ENCODE measurements at places on chromosomes 2 and 18.

- DNase-seq: no peak
Measured at GRCh38 chr2:88220718-88221117, 50.6 kb downstream of the THNSL2 start.

GRCh38 chr18:55477860-55478581 is 110.0 kb downstream of the TCF4 start:
- DNase-seq: no peak

DNA sequence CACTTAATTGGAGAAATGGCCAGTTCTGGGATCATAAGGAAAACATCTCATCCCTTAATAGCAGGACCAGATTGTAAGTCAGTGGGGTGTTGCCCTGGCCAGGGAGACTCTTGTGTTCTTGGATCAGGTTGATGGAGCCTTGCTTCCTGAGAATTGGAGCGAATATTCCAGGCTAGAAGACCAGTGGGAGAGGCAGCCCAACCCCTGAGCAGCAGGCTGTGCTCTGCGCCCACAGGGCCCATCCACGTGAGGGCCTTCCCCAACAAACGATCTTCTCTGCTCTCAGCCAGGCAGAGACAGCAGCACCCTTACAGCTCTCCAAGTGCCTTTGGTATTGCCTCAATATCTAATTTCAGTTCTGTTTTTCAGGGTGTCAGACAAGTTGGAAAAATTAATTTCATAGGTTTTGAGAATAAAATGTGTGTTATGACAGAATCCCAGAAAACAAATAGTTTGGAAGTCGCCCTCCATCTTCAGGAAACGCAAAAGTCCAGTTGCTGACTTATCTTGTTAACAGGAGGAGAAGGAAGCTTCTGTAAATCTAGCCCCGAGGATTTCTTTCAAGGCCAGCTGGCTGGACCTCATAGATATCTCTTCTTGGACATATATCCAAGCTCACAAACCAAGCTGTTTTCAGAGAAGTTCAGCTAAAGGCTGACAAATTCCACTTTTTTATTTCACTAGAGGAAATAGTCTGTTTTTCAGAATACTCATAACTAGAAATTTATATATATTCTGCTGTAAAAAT is 105.5 kb downstream of the COPS8 start:
- DNase-seq: peak; percentile 39

DNA sequence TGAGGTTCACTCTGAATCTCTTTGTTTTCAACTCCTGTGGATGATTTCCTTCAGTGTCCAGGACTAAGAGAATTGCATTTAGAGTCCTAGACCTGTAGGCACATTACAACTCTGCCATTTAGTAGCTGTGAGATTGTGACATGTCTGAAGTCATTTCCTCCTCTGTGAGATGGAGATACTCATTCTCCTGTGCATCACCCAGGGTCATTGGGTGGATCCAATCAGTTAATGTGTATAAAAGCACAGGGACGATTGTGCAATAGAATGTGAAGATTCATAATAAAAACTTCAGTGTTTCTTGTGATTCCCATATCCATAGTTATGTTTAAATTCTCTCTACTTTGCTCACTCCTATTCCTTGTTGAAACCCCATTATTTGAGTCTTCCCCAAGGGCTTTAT is 113.6 kb downstream of the DIS3L2 start:
- DNase-seq: peak; percentile 25

- DNase-seq: peak; percentile 96
Measured at GRCh38 chr2:29480426-29480825, 365.2 kb downstream of the CLIP4 start.

DNA sequence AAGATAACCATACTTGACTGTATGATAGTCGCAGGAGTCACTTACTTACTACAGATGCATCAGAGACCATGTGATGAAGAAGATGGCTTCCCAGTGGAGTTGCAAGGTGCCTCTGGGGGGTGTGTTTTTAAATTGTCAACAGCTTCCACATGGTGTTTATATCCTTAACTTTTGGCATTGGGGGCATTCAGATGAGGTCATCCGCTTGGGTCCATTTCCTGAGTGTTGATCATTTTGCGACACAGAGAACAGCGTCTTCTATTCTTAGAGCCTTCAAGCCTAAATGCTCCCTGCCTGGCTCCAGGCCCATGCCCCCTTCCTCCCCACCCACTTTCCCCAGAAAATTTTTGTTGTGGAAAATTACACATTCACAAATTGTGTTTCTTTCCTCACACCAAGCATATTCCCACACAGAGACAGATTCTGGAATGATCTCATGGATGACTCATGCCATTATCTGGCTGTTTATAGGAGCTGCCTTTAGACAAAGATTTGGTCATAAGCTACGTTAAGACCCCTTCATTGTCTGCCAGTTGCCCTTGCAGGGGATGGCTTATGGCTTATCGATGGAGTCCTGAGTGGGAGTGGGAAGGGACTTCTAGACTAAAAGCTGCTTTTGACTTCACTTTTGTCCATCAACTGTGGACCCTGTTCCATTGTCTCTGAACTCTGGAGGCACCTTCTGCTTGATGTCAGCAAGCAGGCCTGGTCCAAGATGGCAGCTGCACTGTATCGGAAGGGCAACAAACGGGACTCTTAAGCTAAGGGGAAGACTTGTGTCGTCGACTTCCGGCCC is 91.8 kb downstream of the CABLES1 start:
- peak; percentile 67 for DNase-seq

- DNase-seq: no peak
Measured at GRCh38 chr2:208092093-208092832, 32.1 kb downstream of the CRYGD start.

GRCh38 chr2:175414191-175414881 is 232.8 kb upstream of the ATP5MC3 start:
- no peak for DNase-seq

- DNase-seq: no peak
Measured at GRCh38 chr2:217058791-217059755, 199.2 kb upstream of the TNP1 start.

DNA sequence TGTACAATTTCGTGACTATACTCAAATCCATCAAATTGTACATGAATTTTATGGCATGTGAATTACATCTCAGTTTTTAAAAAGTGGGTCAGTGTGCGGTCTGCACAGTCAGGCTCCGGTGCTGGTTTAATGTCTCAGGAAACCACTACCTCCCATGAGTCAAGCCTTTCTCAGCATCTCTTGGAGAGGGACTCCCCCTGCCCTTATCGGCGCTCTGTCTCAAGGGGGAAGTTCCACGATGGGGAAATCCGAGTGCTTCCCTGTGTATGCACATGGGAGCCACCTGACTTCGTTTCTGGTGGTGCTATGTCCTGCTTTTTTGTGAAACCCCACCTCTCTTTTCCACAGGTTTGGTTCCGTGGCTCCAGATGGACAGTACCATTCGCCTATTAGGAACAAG is 72.5 kb downstream of the ACOXL start:
- DNase-seq: peak; percentile 91

- no peak for DNase-seq
Measured at GRCh38 chr2:147826278-147827087, 18.3 kb upstream of the ACVR2A start.

DNA sequence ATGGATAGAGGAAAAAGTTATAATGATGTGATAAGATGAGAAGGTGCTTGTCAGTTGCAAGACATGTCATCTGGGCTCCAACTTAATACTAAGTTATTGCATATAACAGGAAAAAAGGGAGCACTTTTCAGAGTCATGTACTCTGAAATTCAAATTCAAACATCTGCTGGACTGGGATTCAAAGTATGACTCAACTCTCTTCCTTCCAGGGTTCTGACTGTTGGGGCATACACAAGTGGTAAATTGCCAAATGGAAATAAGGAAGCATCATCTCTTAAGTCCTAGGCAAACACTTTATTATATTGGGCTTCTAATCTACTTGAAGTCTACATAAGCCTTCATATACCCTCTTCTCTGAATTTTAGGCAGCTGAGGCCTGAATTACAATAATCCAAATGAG is 44.9 kb downstream of the ZBTB14 start:
- no peak for DNase-seq

DNA sequence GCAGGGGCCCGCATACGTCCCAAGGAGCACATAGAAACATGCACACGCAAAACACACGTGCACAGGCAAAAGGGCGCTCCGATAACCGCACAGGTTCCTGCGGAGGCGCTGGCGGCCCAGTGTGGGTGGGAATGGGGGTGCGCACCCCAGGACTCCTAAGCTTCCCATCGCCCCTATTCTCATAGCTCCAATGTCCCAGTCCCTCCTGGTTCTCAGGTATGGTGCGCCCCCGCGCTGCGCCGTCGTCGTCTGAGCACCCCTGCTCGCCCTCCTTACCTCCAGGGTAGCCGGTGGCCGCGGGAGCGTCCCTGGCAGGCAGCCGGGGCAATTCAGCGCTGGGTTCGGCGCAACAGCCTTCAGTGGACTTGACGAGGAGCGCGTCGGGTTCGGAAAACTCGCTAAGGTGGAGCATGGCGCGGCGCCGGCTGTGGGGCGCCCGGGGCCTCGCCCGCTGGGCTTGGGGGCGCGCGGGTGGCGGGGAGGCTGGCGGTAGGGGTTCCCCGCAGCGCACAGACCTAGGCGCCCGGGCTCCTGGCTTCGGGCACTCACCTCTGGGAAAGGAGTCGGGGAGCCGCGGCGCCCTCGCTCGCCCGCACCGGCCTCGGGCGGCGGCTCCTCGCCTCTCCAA is 328 bp downstream of the EGR4 start:
- no peak for DNase-seq

DNA sequence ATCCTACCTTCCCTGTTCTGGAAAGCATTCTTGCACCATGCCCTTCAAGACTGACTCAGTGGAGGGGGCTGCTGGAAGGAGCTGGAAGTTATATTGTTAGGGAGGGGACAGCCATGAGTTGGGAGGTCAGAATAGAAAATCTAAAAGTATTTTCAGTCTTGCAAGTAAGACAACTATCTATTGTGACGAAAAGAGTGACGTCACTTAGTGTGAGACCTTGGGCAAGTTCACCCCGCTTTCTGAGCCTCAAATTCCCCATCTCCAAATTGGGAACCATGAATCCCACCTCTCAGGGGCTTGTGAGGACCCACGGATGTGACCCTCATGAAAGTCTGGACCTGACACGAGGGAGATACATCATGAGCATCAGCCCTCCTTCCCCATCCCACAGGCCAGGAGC is 46.5 kb downstream of the FOSL2 start:
- DNase-seq: no peak

DNA sequence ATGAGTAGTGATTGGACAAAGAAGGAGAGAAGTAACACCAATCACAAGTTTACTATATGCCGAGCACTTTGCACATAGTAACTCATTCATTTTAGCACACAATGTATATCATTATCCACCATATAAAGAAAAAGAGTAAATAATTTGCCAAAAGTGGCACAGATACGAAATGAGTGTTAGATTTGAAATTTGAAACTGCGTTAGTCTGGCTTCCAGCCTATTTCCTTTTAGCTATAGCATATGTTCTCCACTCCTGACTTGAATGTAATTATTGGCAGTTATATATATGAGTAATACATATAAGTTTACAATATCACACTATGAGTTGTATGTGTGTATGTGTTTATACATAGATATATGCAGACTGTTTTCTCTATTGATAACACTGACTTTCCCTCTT is 98.6 kb downstream of the NOL4 start:
- no peak for DNase-seq

DNA sequence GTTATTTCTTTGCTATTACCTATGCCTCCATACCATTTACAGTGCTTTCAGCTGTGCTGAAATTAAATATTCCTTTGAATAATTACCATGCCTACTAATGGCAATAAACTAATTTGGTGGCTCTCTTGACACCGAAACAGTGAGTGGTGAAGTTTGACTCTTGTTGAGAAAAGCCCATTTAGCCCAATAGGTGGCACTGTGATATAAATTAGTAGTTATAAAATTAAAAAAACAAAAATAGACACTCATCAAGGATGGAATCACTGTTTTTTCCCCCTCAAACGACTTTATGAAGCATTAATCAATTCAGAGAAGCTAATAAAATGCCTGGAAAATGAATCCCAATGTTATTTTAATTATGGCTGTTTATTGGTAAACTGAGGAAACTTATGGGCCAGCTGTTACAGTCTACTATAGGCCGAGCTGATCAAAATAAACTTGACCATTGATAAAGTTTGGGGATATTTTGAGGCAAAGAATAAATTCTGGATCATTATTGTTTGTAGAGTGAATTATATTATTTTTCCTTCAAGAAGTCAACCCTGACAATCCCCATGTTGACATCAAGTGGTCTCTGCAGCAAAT is 339.6 kb downstream of the TRIB2 start:
- no peak for DNase-seq

DNA sequence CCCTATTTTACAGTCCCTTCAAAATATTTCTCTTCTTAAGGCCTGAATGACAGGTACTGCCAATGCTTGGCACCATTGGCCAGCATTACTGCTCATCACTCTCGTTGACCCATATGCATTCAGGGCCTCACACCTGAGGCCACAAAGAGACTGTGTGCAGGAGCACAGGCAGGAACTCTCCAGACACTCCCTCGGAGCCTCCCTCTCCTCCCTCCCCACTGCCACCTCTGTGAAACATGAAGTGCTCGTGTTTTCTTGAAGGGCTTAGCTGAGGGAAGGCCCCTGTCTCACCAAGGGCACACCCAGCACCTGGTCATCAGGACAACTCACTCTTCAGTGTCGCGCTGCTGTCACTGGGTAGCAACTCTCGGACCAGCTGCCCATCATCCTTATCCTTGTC is 85.3 kb downstream of the LOXHD1 start:
- no peak for DNase-seq

DNA sequence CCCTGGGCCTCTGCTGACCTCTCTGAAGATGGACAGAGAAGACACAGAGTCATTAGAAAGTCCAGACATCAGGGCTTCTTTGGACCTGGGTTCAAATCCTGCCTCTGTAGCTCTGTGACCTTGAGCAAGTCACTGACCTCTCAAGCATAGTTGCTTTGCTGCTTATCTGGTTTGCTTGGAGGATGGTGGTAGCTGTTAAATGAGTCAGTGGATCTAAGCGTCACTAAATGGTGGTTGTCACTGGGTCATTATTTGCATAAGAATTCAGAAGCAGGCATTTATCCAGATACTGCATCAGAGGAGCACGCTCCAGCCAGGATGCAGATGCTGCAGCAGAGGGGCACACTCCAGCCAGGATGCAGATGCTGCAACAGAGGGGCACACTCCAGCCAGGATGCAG is 229.2 kb downstream of the GLI2 start:
- no peak for DNase-seq

- DNase-seq: no peak
Measured at GRCh38 chr2:106745468-106745867, 140.5 kb downstream of the ST6GAL2 start.

- DNase-seq: no peak
Measured at GRCh38 chr18:78069784-78070664, 820.4 kb downstream of the GALR1 start.
